ENCODE measurements at places on chromosomes 7 and 10. TPM values are rescaled to one million over a fixed set of nuclear protein-coding genes. Genes with fewer than 3 reads are reported as not detected.

DNA sequence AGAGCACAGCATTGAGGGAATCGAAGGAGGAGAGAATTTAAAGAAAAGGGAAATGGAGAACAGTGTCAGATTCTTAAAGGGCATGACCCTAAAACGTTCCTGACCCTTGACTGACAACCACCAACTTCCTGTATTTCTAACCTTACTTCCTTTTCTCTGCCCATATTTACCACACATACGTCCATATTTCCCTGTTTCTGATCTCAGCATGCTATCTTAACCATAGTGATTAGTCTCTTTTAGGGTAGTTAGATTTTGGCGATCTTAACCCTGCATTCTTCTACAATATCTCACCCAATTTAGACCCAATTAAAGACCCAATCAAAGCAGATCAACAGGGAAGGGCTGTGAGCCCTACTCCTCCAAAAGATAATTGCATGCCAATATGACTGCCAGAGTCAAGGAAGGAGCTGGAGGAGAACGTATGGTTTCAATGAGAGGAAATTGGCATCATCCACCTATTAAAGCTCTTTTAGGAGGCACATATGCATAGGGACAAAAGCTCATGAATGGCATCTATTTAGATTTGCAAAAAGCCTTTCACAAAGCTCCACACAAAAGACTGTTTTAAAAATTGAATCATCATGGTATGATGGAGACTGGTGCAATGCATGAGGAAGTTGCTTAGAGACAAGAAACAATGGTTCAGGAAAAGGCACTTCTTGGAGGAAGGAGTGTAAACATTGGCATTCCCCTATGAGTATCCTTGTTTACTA, 49.0 kb upstream of the ARHGAP12 start:
- peak; percentile 21 for DNase-seq

Gene OLAH
- 8.4 TPM for total RNA-seq

GRCh38 chr10:4061441-4061951, 276.5 kb upstream of the KLF6 start:
- DNase-seq: no peak

GRCh38 chr7:142535123-142535779, 214.0 kb upstream of the PRSS1 start:
- DNase-seq: no peak

DNA sequence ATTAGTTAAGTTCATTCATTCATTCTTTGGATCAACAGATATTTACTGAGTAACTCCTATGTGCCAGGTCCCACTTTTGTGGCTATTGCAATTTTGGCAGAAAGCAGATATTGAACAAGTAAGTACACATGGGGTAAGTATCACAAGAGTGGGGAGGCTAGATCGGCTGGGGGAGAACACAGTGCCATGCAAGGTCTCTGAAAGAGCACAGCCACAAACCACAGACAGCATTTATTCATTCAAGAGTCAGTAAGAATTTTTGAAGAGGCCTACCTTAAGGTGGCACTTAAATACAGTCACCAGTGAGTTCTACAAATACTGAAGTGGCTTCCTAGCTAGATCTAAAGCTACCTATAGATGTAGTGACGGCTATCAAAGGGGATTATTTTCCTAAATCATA, 304.2 kb downstream of the RNLS start:
- no peak for DNase-seq

DNA sequence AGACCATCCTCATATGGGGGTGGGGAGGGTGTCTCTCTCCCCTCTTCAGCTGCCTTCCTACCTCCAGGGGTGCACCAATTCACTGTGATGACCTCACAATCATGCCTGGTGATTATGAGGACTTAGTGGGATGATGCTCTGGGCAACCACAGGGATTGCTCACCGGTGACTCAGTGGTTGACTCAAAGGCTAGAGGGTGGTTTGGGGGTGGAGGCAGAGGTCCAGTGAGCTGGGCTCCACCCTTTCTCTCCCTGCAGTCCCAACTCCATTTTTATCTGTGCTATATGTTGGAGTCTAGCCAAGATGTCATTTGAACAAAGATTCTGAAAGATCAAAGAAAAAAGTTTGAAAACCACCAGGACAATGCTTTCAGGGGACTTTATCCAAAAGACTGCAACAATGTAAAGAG, 286.9 kb downstream of the KCNMA1 start:
- peak; percentile 96 for DNase-seq

- DNase-seq: no peak
Measured at GRCh38 chr10:125017547-125018298, 75.8 kb downstream of the ZRANB1 start.
